ENCODE measurements at places on chromosomes 4 and X. TPM values are rescaled to one million over a fixed set of nuclear protein-coding genes. Genes with fewer than 3 reads are reported as not detected.

- no peak for DNase-seq
Measured at GRCh38 chr4:146485968-146486367, 35.8 kb downstream of the SLC10A7 start.

DNA sequence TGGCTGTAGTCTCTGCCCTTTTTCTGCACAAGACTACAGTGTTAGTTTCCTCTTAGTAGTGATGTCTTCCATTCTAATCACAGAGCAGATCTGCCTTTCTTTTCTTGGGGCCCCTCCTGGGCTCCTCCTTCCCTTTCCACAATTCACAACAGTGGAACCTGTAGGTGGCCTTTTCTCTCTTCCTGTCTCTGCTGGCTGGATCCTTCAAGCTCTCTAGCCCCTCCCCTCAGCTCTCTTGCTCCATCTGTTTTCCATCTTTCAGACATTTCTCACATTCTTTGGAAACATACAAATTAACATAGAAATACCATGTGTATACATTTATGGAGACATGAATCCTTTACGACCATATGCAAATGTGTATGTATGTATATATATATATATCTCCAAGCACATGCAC is 304 bp upstream of the SPIN2A start:
- DNase-seq: no peak

DNA sequence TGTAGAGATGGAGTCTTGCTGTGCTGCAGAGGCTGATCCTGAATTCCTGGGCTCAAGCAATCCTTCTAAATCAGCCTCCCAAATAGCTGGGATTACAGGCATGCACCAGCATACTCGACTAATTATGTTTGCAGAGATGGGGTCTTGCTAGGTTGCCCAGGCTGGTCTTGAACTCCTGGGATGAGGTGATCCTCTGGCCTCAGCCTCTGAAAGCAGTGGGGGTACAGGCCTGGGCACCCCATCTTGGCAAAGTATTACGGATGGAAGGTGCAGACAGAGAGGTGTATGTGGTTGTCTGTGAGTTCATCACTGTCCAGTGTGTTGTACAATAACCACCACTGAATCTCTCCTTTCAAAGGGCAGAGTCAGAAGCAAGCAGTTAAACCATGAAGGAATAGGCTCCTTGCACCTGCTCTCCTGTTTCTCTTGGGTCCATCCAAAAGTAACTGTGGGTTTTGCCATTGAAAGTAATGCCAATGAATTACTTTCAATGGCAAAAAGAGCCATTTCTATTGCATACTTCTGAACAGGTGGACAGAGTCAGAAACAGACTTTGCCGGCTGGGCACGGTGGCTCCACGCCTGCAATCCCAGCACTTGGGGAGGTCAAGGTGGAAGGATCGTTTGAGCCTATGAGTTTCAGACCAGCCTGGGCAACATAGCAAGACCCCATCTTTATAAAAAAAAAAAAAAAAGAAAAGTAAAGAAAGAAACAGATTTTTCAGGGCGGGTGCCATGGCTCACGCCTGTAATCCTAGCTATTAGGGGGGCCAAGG is 7.0 kb upstream of the AKAP17A start:
- DNase-seq: no peak

The DSPP gene
- not detected for total RNA-seq

DNA sequence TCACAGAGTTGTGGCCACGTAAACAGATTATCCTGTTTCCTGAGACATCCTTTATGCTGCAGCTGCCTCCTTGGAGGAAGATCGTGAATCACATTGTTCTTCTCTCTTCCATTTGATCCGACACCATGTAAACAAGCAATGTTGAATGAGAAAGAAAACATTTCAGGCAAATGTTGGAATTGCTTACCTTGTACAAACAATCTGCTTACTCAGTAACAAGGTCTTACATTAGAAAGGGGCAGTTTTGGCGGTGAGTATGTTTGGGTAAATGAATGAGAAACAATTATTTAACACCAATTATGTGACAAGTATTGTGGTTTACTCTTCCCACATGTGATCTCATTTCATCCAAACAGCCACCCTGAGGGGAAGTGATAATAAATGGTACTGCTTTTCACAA is 637.8 kb downstream of the RAB28 start:
- no peak for DNase-seq

- no peak for DNase-seq
Measured at GRCh38 chr4:36140421-36140820, 103.9 kb downstream of the ARAP2 start.

DNA sequence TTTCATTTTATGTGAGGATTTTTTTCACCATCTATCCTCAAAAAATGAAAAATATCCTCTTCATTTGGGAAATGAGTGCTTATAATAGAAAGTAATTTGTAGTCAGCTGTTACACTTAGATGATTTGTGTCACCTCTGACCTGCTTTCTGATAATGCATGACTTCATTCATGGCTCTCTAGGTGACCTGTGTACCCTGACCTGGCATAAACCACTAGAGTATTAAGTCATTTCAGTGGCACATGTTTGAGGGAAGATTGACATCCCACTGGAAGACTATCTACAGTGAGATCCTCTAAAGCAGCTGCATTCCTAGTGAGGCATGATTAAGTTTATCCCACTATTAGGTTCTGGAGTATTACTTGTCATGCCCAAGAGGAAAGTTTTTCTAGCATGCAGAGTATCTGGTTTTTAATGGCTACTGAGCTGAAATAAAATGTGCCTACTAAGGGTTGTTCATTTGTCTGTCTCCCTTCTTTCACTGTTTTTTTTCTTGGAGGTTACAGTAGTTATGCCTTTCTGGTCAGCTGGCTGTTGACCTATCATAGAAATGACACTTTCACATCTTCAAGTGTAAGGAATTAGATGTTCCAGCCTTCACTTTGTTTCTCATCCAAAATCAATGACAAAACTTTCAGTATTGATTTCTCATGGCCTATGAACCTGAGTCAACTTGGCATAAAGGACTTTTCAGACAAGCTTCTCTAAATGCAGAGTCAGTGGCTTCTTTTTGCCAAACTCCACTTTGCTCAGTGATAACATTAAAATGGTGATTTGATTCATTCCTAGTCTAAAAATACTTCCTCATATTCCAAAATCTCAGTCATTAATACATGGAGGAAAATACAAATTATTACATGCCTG is 33.1 kb downstream of the TET2 start:
- no peak for DNase-seq

The CCDC149 gene
- total RNA-seq: 19.8 TPM

- DNase-seq: peak; percentile 28
Measured at GRCh38 chrX:16785247-16786138, 773 bp upstream of the TXLNG start.

GRCh38 chr4:74539044-74539790 is 94.3 kb downstream of the AREG start:
- DNase-seq: peak; percentile 77

- peak; percentile 32 for DNase-seq
Measured at GRCh38 chrX:8743126-8743732, 11.3 kb upstream of the ANOS1 start.

- no peak for DNase-seq
Measured at GRCh38 chr4:162644346-162644745, 480.5 kb upstream of the FSTL5 start.

The PRDM8 gene
- 1.2 TPM for total RNA-seq

The SPANXC gene
- not detected for total RNA-seq

The FGF2 gene
- total RNA-seq: 7.6 TPM

The MTNR1A gene
- not detected for total RNA-seq

DNA sequence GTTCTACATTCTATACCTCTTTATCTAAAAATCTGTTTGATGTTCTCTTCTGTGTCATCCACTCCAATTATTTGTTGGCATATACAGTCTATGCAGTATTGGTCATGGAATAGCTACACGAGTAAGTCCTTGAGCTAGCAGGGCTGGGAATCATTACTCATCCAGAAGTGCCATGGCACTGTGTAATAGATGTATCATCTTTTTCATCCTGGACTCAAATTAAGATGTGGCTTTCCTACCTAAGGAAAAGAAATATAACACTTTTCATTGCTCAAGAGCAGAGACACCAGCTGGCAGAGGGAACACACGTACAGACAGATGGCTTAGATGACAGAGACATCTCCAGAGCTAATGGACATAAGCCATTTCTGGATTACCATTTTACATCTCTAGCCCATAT is 159.8 kb downstream of the FAM13A start:
- no peak for DNase-seq

DNA sequence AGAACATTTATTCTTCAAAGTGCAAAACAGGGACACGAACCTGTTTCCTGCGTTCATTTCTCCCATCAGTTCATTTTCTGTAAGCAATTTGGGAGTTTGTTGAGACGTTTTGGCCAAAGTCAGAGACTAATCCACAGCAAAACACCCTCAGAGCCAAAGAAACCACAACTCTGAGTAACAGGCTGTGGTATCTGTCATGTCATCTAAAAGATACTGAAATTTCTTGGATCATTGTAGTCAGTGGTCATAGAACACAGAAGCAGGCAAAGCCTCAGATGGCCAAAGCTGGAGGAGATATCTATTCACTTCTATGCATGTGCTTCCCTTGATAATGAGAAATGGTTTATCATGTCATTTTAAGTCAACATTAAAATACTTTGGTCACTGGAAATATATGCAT is 485.6 kb upstream of the GALNT7 start:
- no peak for DNase-seq

The CYBB gene
- not detected for total RNA-seq

- peak; percentile 86 for DNase-seq
Measured at GRCh38 chr4:2484993-2485392, 16.1 kb downstream of the RNF4 start.

GRCh38 chr4:184444953-184445309 is 29.4 kb downstream of the IRF2 start:
- peak; percentile 38 for DNase-seq
